SJSA1 (cell line): ENCODE measurements at places on chromosomes 5 and 9. TPM values are rescaled to one million over a fixed set of nuclear protein-coding genes. Genes with fewer than 3 reads are reported as not detected.

C1QTNF2 gene
- 5.7 and 6.7 TPM in 2 replicates for total RNA-seq

DNAJC25 gene
- total RNA-seq, result 7.3 and 11.1 TPM in 2 replicates

INSL4 gene
- 0.81 TPM in 1 of 2 replicates, not detected in the other for total RNA-seq

CDC20B gene
- not detected in 2 replicates for total RNA-seq

BTNL8 gene
- not detected in 2 replicates for total RNA-seq

CD72 gene
- not detected in 2 replicates for total RNA-seq

FBN2 gene
- 16.1 and 18.5 TPM in 2 replicates for total RNA-seq

FAM221B gene
- total RNA-seq, result not detected in 2 replicates

MUSK gene
- 0.08 and 0.16 TPM in 2 replicates for total RNA-seq

DNA sequence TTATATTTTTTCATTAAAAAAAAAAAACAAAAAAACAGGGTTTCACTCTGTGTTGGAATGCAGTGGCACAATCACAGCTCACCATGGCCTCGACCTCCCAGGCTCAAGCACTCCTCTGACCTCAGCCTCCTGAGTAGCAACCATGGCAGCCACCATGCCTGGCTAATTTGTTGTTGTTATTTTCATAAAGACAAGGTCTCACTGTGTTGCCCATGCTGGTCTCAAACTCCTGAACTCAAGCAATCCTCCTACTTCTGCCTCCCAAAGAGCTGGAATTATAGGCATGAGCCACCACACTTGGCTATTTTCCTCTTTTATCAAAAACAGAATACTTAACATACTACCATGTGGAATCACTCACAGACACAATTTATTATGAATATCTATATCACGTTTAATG, 46.7 kb downstream of the UBAP2 start:
- no peak for DNase-seq

DNA sequence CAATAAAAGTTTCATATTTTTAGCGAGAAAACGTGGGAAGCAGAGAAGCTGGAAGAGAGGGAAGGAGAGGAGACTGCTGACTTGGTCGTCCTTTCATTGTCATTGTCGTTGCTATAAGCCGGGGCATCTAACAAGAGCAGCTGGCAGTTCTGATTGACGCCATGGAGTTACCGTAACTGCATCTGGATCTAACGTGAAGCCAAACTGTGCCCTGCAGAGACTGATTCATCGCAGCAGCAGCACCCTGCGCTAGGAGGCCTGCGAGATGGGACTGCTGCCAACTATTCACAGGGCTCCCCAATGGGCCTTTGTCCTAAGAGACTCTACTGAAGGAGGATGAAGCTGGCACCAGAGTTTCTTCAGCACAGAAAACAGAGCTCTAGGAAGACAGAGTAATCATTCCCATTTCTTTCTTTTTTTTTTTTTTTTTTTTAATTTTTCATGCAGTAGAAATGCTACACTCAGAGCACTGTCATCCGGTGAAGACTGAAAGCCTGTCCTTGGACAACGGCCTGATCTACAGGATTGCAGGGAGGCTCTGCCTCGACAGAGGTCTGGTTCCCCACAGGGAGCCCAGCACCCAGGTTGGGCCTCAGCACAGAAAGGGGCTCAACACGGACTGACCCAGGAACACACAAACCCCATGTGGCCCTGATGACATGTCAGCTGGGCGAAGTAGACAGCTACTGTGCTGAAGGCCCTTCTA, 47.8 kb downstream of the RETREG1 start:
- DNase-seq, result no peak

GRCh38 chr9:117480253-117480652, 65.4 kb upstream of the ASTN2 start:
- DNase-seq, result no peak

- no peak for DNase-seq
Observed at GRCh38 chr5:171914726-171915338, 91.6 kb downstream of the FBXW11 start.

- DNase-seq, result no peak
Observed at GRCh38 chr9:129946246-129946995, 96.6 kb downstream of the FNBP1 start.

- no peak for DNase-seq
Observed at GRCh38 chr5:116961021-116961420, 386.4 kb upstream of the SEMA6A start.

- no peak for DNase-seq
Observed at GRCh38 chr9:84481636-84482218, 141.2 kb upstream of the SLC28A3 start.

GRCh38 chr5:177607452-177608192, 7.7 kb downstream of the B4GALT7 start:
- DNase-seq, result peak; percentile 66

DNA sequence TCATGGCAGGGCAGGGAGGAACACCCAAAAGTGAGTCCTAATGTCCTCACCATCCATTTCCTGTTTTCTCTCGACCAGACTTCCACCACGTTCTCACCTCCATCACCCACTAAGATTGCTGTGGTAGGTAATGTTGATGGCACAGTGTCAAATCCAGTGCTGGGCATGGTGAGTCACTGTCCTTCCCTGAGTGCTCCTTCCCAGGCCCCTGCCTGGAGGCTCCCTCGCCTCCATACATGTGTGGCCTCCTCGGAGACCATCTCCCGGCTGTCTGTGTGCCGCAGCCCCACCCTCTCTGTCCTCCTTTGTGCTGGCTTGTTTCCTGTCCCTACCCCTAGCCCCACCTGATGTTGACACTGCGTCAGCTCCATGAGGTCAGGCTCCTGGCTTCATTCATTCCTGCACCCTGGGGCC, 177.5 kb downstream of the SYK start:
- DNase-seq, result peak; percentile 57

DNA sequence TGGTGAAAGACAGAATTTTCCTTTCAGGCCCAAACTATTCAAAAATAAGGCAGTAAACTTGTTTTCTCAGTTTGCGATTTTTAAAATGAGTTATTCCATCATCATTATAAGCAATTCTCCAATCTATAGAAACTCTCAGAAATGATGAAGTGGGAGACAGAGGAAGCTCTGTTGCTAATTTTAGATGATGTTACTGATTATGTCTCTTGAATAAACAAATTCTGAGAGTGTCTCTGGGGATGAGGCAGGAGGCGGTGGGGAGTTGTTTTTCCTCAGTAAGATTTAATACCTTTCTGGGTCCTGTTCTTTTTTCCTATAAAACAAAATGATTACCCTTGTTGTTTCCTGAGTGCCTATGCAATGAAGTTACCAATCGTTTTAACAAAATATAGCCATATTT, 43.9 kb upstream of the TEX48 start:
- no peak for DNase-seq

DNA sequence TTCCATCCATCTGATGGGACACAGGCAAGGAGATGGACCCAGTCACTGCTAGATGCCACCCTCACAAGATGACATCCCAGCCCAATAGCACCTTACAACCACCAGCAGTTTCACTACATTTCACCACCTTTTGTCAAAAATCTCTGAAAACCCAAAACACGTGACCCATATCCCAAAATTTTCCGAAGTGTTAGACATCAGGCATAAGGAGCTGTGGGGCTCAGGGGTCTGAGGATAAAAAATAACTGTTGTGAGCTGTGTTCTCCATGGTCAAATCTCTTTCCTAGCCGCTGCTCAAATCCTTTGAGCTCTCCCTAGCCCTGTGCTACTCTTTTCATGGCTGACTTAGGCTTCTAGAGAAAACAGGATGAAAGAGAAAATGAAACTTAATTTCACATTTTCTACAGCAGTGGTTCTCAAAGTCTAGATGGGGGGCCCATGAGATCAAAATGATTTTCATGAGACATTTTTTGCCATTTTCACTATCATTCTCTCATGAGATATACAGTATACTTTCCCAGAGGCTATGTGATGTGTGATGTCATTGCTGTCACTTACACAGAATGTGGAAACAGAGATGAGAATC, 40.7 kb downstream of the TIMD4 start:
- DNase-seq, result no peak

- no peak for DNase-seq
Observed at GRCh38 chr5:108760512-108760911, 12.8 kb downstream of the FER start.

DNA sequence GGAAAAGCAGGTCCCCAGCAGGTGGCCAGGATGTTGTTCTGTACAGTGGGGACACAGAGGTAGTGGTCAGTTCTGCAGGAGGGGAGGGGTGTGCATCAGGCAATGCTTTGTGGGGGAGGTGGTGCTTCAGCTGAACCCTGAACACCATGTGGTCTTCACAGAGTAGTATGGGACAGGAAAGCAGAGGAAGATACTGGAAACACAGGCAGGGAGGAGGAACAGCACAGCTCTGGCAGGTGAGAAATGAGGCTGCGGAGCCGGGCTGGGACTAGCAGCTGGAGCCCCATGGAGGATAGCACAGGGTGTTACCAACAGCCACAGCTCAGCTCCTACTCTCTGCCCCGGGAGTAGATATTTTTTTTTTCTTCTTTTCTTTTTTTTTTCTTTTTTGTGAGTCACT, 161.5 kb downstream of the ENTREP1 start:
- DNase-seq, result no peak

- DNase-seq, result peak; percentile 80
Observed at GRCh38 chr9:129202613-129203555, 24.8 kb upstream of the IER5L start.

DNA sequence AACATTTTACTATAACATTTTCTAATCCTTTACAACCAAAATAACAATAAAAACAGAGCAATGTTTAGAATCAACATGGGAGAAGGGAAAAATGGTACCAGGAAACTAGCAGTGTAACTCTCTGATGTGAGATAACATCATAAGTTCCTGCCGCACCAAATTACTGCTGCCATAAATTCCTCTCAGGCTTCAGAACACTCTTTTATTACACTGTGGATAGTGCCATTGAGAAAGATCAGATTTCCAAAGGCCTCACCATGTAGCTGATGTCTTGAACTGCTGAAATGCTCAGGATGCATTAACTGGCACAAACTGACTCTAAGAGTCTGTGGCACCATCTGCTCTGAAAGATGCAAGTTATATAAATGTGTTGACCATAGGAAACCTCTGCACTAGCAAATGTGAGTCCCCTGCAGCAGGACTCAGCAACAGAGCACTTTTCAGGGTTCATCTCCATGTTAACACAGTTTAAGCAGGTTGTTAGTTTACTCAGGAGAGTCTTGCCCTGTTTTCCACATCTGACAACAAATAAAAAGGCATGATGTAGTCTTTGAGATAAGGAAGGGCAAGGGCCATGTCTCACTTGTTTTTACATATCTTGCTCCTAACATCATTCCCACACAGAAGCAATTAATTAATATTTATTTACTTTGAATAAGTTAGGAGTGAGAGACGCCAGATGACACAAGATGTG, 218.1 kb downstream of the CETN3 start:
- no peak for DNase-seq

GRCh38 chr9:98998441-98999151, 54.9 kb downstream of the COL15A1 start:
- DNase-seq, result peak; percentile 67

DNA sequence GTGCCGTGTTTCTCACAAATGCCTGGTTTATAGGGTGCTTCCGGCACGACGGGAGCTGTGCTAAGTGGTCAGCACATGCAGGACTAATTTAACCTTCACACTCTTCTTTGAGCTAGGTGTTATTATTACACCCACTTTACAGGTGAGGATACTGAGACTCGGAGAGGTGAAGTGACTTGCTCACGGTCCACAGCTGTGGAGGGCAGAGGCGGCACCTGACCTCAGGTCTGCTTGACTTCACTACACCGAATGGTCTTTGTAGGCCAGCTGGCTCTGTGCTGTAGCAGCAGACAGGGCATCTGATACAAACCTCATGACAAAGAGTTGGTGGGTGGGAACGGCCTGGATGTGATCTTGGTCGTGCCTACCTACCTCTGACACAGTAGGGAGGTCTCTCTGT, 102.0 kb upstream of the BOD1 start:
- DNase-seq, result no peak

GRCh38 chr5:127419683-127420257, 97.7 kb upstream of the PRRC1 start:
- DNase-seq, result no peak

DNA sequence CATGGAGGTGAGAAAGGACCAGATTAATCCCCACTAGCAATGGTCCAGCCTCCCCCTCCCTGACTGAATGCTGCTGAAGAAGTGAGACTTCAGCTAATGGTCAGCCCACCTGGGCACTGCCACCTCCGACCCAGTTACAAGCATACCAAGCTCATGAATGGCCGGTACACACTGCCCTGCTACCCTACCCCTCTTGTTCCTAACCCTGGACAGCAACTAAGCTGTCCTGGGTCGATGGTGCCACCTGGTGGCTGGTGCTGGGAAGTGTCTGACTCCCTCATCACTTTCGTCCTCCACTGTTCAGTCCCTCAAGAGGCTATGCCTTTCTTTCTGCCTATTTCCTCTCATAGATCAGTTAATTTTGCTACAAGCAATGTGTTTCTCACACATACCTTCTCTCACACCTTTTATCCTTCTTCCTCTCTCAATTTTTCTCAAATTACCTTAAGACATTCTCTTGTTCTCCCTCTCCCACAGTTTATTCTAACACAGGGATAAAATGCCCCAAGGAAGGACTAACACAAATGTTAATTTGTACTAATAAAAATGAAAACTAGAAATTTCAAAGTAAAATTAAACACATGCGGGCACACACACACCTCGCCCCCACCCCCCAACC, 42.4 kb downstream of the PAX5 start:
- no peak for DNase-seq

DNA sequence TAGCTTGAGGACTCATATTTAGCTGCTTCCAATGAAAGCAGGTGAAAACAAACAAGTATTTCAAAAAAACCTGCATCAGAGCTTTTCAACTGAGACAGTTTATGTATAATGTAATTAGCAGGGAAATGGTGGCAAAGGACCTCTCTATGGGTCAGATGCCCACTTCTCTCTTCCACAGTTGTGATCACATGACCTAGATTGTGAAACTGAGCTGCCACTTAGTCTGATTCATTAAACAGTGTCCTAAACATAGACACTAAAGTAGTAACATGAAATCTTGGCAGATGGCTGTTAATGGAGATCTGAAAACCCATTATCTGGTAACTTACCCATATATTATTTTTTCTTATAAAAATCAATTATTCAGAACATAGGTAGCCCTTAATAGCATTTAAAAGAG, 663.6 kb upstream of the RIOK2 start:
- DNase-seq, result no peak

GRCh38 chr5:151697452-151697851, 10.7 kb upstream of the SPARC start:
- DNase-seq, result no peak

DNA sequence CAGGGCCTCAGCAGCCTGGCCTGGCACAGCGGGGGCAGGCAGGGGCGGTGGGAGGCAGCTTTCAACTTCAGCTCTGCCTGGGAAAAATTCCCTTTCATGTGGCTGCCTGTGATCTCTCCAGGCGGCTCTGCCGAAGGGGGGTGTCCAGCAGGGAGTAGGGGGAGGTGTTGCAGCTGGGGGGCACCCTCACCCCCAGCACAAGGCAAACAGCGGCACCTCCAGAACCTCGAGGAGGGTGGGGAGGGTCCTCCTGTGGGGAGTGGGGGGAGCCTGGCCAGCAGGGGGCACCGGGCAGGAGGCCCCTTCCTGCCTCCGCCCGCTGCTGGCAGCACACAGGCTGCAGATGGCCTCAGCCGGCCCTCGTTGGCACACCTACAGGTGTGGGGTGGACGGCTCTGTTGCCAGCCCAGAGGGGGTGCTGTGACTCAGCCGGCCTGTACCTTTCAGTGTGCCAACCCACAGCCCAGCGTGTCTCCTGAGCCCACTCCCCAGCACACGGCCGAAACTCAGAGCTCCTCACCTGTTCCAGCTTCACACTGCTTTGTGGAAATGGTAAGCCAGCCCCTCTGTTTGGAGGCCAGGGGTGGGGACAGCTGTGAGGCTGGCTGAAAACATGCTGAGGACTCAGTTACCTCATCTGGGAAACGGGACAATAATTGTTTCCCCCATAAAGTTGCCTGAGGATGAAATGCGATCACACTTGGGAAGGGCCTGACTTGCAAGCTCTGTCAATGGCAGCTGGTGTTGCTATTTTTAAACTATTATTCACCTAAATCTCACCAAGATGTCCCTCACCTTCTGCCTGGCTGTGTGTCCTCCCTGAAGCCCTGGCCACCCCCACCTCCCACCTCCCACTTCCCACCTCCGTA, 37.0 kb downstream of the CXXC5 start:
- no peak for DNase-seq
